ENCODE measurements at places on chromosomes 6 and 20.

DNA sequence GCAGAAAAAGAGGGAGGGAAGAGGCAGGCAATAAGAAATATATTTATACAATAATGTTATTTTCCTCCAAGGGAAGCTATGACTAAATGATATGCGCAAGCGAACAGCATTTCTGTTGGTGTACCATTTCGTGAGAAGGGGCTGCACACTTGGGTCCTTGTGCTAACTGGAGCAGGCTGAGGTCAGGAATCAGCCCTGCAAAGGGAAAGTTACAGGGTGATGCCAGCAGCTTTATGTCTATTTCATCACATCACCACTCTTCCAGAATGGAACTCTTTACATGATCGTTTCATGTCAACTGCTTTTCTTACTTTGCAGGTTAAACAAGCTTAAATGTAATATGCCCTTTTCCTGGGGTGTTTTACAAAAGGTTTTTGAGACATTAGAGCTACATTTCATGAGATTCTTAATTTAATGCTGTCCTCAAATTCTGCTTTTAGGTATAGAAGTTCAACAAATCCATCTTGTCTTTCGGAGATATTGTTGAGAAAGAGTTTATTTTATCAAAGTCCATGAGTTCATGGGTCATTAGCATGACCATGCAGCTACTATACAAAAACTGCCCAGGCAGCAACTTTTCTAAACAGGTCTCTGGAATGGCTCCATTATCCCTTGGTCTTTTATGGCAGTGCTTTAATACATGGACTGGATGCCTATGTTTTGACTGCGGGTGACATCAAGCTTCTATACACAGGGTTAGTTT, 443.8 kb downstream of the TENT5A start:
- no peak for DNase-seq

DNA sequence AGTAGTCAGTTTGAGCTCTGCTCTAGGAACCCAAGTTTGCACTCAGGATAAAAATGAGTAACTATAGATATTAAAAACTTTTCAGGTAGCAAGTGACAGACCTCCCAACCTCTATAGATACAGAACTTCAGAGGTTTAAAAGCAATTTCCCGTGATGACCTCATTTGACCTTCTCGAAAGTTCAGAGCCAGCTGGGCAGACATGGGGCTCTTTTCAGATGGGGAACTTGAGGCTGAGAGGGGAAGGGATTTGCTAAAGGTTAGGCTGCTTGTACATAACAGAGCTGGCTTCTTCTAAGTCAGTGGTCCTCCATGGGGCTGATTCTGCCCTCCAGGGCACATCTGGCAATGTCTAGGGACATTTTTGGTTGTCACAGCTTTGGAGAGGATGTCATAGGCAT, 58.8 kb upstream of the ZNF831 start:
- DNase-seq, result no peak

GRCh38 chr6:121664158-121664557, 228.7 kb downstream of the GJA1 start:
- DNase-seq, result no peak

DNA sequence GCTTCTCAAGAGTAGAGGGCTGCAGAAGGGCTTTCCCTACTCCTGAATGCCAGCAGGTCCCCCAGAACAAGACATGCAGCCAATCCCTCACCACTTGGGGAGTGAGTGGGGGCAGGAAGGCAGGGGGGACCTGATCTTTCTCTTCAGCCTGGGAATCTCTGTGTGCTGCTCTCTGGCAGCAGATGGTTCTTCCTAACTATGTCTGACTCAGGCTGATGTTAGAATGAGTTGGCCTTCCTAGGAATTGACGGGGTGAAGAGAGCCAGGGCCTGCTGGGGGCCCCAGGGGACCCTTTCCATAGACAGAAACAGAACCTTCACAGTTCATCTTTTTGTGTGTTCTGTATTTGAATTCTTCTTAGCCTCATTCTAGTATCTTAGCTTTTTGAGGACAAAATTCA, 29.0 kb upstream of the TCP11 start:
- no peak for DNase-seq

GRCh38 chr6:100144991-100145390, 151.0 kb upstream of the MCHR2 start:
- no peak for DNase-seq

DNA sequence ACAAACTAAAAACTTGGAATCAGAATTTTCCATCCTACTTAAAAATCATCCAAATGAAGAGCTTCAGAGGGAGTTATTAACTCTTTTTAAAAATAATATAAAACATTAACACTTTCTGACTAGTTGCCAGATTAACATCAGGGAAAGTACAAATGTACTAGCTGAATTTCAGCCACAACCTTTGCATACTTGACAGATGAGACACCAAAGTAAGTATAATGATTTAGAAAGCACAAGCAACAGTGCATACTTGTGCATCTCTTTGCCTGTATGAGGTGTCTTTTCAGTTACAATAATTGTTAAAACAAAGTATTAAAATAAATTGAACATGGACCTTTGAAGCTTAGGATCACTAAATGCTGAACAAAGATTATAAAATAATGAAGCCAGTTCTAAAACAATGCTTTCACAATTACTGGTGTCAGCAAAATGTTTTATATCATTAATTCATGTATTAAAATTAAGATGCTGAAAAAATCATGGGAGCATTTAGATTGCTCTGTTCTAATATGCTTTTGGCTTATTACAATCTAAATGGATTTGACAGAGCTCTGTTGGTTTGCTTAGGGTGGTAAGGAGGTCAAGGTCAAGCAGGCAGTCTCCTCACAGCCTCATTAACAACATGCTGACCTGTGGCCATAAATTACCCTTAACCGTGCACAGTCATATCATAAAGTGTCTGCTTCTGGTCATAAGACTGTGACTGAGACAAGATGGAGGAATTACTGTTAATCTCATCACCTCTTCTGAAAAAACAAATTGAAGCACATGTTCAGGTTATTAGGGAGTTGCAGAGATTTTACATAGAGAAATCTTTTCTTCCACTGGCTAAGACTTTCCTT, 15.1 kb downstream of the RNF217 start:
- DNase-seq, result no peak

DNA sequence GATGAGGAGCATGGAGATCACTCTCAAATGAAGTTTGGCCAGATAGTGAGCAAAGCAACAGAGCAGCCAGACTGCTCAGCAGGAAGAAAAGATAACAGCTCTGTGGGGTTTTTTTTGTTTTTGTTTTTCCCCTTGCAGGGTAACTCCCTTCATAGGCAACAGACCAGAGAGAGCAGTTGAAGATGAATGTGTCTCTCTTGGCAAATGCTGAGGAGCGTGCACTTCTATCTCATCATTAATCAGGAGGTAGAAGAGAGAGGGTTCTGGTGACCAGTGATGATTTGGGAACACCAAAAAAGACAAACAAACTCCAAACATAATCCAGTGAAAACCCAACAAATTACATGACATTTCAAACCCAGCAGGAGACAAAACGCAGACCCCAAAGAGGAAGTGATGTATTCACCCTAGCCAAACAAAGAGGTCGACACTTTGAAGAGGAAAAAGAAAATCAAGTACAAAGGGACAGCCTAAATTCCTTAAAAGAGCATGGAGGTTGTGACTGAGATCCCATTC, 66.2 kb upstream of the RREB1 start:
- DNase-seq, result no peak

DNA sequence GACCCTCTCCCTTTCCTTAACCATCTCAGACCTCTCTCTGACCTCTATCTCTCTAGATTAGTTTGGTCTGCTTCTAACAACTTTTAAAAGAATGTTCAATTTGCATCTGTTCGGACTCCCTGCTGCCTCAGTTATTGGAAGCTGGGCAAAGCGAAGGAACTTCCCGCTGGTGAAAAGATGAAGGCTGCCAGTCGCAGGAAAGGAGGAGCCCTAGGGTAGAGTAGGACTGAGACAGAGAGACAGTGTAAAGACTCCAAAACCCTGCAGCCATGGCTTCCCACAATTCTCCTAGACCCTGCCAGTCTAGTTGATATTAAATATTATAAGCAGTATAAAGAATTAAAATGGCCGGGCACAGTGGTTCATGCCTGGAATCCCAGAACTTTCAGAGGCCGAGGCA, 581.8 kb downstream of the EPM2A start:
- DNase-seq, result no peak

GRCh38 chr6:18533793-18534192, 146.6 kb downstream of the RNF144B start:
- DNase-seq, result no peak

DNA sequence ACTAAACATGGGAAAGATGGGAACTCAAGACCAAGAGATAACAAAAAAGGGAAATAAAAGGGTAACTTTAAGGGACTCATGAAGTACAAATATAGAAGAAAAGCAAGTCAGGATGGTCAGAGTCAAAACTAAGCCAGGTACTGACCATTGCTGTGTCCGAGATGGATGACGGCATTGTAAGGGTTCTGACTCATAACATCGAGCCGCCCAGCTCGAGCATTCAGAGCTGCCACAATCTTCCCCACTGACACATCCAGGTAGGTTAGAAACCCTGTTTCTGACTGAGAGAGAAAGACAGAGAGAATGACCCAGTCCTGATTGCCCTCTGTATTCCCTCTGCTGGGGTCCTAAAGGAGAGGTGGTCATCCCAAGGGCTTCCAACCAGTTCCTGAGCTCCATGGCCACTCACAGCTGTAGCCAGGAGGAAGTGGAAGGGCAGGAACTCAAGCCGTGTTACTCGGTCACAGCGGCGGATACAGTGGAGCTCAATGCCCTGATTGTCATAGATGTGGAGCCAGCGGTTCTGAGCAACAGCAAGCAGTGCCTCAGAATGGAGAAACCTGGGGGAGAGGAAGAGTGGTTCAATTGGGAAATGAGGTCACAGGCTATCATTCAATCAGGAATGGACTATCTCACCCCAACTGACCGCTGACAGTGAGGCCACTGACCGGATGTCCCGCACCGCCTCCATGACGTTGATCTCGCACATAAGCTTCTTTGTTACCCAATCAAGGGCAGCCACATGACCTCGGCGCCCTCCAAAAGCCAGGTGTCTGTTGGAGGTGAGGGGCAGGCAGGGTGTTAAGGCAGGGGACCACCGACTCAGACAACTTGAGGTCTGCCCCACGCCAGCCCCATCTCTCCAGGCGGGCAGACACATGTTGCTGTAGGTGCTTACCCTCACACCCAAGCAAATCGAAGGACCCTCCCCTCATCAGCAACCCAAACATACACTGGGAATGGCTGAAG, 1.8 kb downstream of the WDR46 start:
- DNase-seq, result no peak

- DNase-seq, result no peak
Measured at GRCh38 chr6:35014341-35014740, 125.3 kb downstream of the ANKS1A start.

DNA sequence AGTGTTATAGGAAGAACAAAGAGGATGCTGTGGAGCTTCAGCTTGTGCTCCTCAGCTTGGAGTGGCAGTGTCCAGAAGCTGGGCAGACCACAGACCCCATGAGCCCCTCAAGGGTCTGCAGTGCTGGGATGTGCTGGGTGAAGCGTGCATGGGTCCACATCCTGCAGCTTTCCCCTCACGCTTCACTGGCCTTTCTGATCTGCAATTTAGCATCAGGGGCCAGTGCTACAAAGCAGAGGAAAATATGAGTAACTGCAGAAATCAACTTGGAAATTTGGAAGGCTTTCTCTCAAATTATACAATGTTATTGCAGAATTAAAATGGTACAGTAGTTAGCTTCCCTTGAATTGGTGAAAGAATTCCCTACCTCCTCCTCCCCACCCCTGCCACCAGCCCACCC, 10.1 kb downstream of the SLC17A4 start:
- no peak for DNase-seq

DNA sequence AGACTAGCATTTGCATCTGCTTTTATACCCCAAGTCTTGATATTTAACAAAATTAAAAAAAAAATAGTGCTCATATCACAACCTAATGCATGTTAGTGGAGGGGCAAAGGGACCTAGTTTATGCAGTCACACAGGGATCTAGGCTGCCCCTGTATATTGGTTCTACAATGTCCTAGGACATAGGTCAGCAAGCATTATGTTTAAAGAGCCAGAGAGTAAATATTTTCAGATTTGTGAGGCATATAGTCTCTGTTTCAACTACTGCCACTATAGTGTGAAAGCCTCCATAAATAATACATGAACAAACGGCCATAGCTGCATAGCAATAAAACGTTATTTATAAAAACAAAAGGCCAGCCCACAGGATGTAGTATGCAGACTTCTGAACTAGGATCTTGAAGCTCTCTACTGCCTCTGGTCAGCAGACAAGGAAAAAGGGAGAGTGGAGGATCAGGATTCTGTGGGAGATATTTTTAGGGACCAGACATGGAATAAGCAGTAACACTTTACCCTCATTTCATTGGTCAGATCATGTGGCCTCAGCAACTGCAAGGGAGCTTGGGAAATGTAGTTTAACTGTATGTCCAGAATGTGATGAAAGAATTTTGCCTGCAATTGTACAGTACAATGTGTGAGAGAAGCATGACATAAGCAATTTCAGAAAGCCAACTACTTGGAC, 414.2 kb upstream of the SPTLC3 start:
- DNase-seq, result no peak

DNA sequence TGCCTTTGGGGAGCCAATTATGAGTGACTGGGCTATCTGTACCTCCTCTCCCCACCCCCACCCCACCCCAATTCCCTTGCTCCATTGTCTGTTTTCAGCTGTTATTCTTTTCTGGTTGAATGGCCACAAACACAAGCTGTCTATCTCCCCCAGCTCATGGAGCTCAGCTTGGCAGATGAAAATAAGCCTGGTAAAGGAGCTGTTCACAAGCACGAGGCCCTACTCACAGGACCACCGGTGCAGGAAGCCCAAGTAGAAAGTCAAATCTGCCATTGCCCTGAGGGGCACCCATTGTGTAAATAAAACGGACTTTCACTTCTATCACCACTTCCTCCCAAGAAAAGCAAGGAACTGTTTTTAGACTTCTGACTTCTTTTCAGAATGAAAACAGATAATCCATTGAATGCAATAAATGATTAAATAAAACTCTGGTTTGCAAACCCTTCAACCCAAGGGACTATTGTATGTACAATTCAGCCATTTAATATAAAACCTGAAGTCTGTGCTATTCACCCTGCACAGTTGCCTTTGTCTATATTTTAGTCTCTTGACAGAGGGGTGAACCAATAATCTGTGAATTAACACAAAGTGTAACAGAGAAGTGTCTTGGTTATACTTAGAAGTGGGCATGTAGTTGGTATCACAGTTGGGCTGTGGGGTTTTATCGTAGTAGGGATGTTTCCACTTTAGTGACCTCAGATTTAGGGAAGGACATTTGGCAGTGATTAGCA, 27.7 kb downstream of the RIPOR2 start:
- DNase-seq, result no peak

- DNase-seq, result no peak
Measured at GRCh38 chr6:9225441-9225871, 790.1 kb upstream of the SLC35B3 start.

- DNase-seq, result peak; percentile 55
Measured at GRCh38 chr20:31560094-31560745, 44.9 kb upstream of the ID1 start.

- DNase-seq, result no peak
Measured at GRCh38 chr6:49835140-49835539, 31.2 kb downstream of the CRISP1 start.

DNA sequence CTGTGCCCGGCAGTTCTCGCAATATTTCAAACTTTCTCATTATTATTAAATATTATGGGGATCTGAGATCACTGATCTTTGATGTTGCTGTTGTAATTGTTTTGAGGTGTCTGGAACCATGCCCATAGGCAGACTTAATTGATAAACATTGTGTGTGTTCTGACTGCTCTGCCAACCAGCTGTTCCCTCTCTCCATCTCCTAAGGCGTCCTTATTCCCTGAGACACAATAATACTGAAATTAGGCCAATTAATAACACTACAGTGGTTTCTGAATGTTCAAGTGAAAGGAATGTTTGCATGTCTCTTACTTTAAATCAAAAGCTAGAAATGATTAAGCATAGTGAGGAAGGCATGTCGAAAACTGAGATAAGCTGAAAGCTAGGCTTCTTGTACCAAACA, 7.6 kb downstream of the MAPK14 start:
- no peak for DNase-seq
